IMR-90 (cell line): ENCODE measurements at places on chromosomes 16 and 17. TPM values are rescaled to one million over a fixed set of nuclear protein-coding genes. Genes with fewer than 3 reads are reported as not detected.

Gene RHBDF1
- total RNA-seq = 11.1 and 13.8 TPM in 2 replicates

- no peaks in the 10 kb centered on the region for H3K27me3 ChIP-seq
- no peak overlapping the region; the same call in 1 of the 2 replicates for H3K4me3 ChIP-seq
Measured at GRCh38 chr17:77377710-77378235, 237.0 kb downstream of the SEC14L1 start.

GRCh38 chr17:79834565-79835469, 4.4 kb downstream of the CBX4 start:
- no peaks in the 10 kb centered on the region; the same call in 1 of the 2 replicates for H3K27me3 ChIP-seq
- no peak for DNase-seq
- H3K27ac ChIP-seq = no peak overlapping the region

Gene C16orf96
- not detected in 2 replicates for total RNA-seq

DNA sequence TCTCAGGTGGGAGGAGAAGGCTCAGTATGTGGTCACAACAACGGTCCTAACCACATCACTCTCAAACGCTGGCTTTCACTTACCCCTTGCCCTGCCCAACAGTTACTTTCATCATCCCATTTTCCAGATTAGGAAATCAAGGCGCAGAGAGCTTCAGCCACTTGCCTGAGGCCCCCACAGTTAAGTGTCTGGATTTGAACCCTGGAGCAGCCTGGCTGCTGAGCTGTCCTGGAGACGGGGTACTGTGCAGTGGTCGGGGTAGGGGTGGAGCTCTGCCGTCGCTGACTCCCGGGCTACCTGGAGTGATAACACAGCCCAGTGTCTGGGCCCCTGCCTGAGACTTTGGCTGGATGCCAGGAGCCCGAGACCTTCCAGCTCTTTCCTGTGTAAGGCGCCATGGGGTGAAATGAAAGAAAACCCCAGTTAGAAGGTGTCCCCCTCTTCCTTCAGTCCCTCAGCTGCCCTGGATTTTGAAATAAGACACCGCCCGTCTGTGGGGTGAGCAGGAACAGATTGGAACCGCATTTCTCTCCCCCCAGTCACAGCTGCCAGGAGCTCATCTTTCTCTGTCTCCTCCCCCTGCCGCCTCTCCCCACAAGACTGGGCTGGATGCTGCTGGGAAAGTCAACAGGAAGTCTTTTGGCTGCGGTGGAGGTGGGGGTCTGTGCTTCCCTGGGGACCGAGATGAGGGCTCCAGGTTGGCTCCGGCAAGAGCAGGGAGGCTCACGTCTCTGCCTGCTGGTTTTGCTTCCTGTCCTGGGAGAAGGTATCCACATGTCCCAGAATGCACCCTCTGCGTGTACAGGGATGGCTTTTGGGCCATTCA, 280.2 kb downstream of the SEC14L1 start:
- H3K4me1 ChIP-seq = peaks cover 60% of the 10 kb centered on the region
- H3K4me3 ChIP-seq = no peak overlapping the region
- DNase-seq = peak; percentile 93
- peaks cover 9% of the 10 kb centered on the region; the same call in 1 of the 2 replicates for H3K36me3 ChIP-seq

GRCh38 chr17:13462673-13463124, 139.0 kb downstream of the HS3ST3A1 start:
- peaks cover 2% of the 10 kb centered on the region; the same call in 1 of the 2 replicates for H3K4me1 ChIP-seq
- no peaks in the 10 kb centered on the region; the same call in 1 of the 2 replicates for H3K27me3 ChIP-seq
- H3K27ac ChIP-seq = no peak overlapping the region
- no peak for DNase-seq
- H3K4me3 ChIP-seq = no peak overlapping the region

GRCh38 chr17:14986127-14986526, 279.0 kb downstream of the PMP22 start:
- DNase-seq = peak; percentile 16
- H3K27me3 ChIP-seq = peaks cover 7% of the 10 kb centered on the region
- H3K4me3 ChIP-seq = no peak overlapping the region
- H3K27ac ChIP-seq = no peak overlapping the region

Gene TMEM238L
- total RNA-seq = not detected in 2 replicates

DNA sequence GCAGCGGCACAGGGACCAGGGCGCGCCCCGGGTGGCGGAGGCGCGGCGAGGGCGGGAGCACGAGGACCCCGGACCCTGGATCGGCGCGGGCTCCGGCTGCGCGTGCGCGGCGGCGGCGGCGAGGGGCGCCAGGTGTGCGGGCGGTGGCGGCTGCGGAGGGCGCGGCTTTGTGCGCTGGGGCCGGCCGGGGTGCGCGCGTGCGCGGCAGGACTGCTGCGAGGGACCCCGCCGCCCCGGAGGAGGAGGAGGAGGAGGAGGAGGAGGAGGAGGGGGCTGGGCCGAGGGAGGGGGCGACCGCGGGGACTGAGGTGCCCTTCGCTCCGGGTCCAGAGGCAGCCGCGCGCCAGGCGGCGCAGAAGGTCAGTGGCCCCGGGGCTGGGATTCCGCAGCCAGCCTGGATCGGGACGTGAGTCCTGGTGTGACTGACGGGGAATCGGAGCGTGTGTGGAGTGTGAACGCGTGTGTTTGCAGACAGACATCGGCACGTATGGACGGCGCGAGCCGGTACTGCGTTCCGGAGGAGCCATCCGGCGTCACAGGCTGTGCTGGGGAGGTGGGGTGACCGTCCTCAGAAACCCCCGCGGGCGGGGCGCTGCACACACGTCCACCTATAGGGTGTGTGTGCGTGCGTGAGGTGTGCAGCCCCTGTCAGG, 19.5 kb upstream of the RAP1GAP2 start:
- no peaks in the 10 kb centered on the region for H3K36me3 ChIP-seq
- no peak for DNase-seq
- H3K27ac ChIP-seq = no peak overlapping the region
- no peaks in the 10 kb centered on the region for H3K4me1 ChIP-seq

Gene SUPT6H
- 44.8 and 45.0 TPM in 2 replicates for total RNA-seq

- H3K27ac ChIP-seq = no peak overlapping the region
- no peak overlapping the region for H3K4me3 ChIP-seq
- no peak for DNase-seq
- no peaks in the 10 kb centered on the region for H3K36me3 ChIP-seq
Measured at GRCh38 chr17:78019976-78020716, 61.6 kb downstream of the TNRC6C start.

GRCh38 chr16:57283214-57283958, 1.1 kb downstream of the PLLP start:
- H3K36me3 ChIP-seq = no peaks in the 10 kb centered on the region
- H3K27me3 ChIP-seq = peaks cover 62% of the 10 kb centered on the region
- no peak overlapping the region for H3K27ac ChIP-seq
- no peak for DNase-seq

GRCh38 chr17:44417553-44417952, 28.1 kb upstream of the ITGA2B start:
- H3K4me3 ChIP-seq = no peak overlapping the region
- DNase-seq = peak; percentile 97
- peaks cover 5% of the 10 kb centered on the region for H3K36me3 ChIP-seq
- peaks cover 3% of the 10 kb centered on the region; the same call in 1 of the 2 replicates for H3K4me1 ChIP-seq
- peak overlapping the region; percentile 22; the same call in 1 of the 2 replicates for H3K27ac ChIP-seq

GRCh38 chr17:31511195-31511578, 119.7 kb downstream of the RAB11FIP4 start:
- H3K4me3 ChIP-seq = no peak overlapping the region
- DNase-seq = no peak
- H3K27ac ChIP-seq = no peak overlapping the region
- H3K4me1 ChIP-seq = peaks cover 4% of the 10 kb centered on the region; the same call in 1 of the 2 replicates

- no peak overlapping the region for H3K27ac ChIP-seq
- no peaks in the 10 kb centered on the region for H3K4me1 ChIP-seq
- H3K27me3 ChIP-seq = no peaks in the 10 kb centered on the region
- H3K36me3 ChIP-seq = no peaks in the 10 kb centered on the region
Measured at GRCh38 chr17:22512997-22513538, 820.7 kb downstream of the KCNJ18 start.

DNA sequence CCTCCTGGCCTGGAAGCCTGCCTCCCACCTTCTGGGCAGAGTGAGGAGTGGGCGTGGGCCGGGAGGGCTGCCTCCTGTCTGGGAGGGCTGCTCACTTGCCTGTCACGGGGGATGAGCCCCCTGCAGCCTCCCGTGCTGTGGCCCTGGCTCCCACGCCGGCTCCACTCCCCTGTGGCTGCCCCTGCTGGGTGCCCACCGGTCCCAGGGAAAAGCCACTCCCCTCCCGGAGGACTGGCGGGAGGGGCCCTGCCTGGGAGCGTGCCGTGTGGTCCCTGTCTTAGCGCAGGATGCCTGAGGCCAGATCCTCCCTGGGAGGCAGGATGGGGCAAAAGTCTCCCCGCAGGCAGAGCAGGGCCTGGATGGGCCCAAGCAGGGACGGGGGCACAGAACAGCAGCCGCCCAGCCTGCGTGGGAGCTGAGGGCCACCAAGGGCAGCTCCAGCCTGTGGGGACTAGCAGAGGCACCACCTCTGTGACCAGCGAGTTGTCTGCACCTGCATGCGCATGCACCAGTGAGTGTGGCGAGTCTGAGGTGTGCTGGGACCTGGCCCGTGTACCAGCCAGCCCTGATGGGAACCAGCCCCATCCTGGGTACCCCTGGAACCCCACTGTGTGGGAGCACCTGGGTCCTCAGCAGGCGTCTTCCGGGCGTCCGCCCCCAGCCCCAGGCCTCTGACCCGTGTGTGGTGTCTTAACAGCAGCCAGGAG, 339.9 kb downstream of the SEC14L1 start:
- no peaks in the 10 kb centered on the region for H3K27me3 ChIP-seq
- H3K36me3 ChIP-seq = peaks cover 24% of the 10 kb centered on the region
- DNase-seq = no peak
- peaks cover 39% of the 10 kb centered on the region for H3K4me1 ChIP-seq
- no peak overlapping the region for H3K27ac ChIP-seq

- no peak overlapping the region for H3K27ac ChIP-seq
- no peak overlapping the region for H3K4me3 ChIP-seq
- H3K27me3 ChIP-seq = no peaks in the 10 kb centered on the region
- no peaks in the 10 kb centered on the region for H3K36me3 ChIP-seq
Measured at GRCh38 chr16:80894091-80894490, 89.7 kb upstream of the CDYL2 start.

GRCh38 chr17:45645330-45645729, 138.8 kb upstream of the CRHR1 start:
- no peaks in the 10 kb centered on the region for H3K36me3 ChIP-seq
- no peak overlapping the region for H3K27ac ChIP-seq
- no peaks in the 10 kb centered on the region for H3K4me1 ChIP-seq
- H3K4me3 ChIP-seq = no peak overlapping the region

DNA sequence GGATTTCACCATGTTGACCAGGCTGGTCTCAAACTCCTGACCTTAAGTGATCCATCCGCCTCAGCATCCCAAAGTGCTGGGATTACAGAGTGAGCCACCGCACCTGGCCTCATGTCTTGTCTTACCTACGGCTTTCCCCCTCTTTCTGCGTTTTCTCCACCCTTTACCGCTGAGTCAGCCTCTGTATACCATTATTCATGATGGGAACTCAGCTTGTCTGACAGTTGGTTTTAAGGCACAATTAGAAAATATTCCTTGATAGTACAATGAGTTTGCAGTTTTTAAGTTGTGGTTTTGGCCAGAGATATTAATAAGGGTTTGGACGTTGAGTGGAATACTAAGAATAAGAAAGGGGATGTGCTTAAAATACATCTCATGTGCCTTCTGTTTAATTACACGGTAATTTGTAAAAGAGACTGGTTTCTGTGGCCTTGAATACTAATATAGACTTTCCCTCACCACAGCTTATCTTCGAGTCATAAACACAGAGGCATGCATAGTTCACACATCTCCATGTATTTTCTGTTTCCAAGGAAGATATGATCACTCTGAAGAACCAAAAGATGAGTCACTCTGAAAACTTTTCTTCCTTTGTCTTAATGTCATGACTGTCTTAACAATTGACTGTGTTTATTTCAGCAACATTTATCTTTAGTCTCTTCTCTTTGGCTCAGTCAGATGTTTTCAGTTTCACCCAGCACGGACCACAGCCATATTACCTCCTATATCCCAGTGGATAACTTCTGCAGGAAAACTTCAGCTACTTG, 54.4 kb downstream of the PITPNC1 start:
- H3K4me1 ChIP-seq = 0 out of 2 replicates have a peak, but pooled peaks cover 2% of the 10 kb centered on the region
- H3K27me3 ChIP-seq = no peaks in the 10 kb centered on the region
- H3K4me3 ChIP-seq = no peak overlapping the region

DNA sequence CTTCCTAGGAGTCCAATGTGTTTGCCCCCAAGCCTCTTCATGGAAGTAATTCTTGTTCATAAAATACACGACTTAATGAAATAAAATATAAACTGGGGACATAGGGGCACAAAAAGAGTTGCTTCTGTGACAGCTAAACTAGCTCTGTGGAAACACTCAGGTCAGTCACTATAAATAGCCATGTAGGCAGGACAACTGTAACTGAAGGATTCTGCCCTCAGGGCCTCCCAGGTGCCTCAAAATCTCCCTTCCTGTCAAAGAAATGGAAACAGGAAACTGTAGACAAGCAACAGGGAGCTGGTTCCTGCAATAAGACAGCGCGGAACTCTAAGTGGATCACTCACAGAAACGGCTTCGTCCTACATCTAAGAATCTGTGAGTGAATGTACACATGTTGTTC, 178.1 kb upstream of the ZFHX3 start:
- H3K27me3 ChIP-seq = no peaks in the 10 kb centered on the region
- no peak for DNase-seq
- peaks cover 5% of the 10 kb centered on the region for H3K4me1 ChIP-seq
- no peak overlapping the region for H3K27ac ChIP-seq
- H3K4me3 ChIP-seq = no peak overlapping the region

DNA sequence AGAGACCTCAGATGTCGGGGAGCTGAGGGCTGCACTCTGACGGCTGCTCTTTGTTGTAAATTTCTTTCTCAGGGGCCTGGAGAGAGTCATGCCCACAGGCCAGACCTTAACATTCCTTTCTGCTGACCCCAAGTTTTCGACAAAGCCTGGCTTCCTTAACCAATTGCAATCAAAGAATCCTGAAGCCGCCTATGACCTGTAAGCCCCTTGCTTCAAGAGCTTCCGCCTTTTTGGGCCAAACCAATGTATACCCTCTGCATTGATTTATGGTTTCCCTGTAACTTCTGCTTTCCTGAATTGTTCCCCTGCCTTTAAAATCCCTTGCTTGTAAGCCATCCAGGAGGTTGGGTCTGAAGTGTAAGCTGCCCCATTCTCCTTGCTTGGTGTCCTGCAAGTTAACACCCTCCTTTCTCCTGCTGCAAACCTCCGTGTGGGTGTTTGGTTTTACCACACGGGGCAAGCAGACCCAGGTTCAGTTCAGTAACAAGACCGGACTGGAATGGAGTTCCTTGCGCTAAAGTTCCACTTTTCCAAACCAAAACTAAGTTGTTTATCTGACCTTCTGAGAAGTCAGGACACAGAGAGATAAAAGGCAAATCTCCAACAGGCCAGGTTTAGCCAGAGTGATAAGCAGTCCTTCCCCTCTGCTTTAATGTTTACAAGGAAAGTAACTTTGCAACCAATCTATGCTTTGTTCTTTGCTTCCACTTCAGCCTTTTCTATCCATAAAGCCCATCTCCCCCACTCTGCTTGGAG, 141.6 kb downstream of the KCNJ12 start:
- no peak overlapping the region for H3K27ac ChIP-seq
- DNase-seq = no peak
- H3K4me1 ChIP-seq = no peaks in the 10 kb centered on the region
- no peaks in the 10 kb centered on the region for H3K36me3 ChIP-seq
